ENCODE measurements at places on chromosomes 13 and 19.

DNA sequence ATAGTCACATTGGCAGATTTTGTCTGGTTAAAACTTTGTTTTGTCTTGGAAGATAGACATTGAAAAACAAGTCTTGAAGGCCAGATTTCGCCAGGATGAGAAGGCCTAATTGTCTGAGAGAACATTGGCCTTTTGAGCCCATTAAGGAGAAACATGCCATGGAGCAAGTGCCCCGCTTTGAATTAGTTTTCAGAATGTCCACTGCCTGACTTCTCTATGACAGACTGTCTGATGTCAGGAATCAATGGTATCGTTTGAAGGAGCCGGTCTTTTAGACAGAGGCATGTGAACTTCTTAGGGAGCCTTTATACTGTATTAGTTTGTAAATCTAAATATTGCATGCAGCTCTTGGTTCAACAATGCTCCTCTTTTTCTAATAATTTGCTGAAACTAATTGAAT, 155.9 kb downstream of the DLEU7 start:
- no peak for DNase-seq

- DNase-seq, result peak; percentile 59
These were observed 1.6 kb downstream of the MYH14 start for GRCh38 chr19:50204811-50205675.

DNA sequence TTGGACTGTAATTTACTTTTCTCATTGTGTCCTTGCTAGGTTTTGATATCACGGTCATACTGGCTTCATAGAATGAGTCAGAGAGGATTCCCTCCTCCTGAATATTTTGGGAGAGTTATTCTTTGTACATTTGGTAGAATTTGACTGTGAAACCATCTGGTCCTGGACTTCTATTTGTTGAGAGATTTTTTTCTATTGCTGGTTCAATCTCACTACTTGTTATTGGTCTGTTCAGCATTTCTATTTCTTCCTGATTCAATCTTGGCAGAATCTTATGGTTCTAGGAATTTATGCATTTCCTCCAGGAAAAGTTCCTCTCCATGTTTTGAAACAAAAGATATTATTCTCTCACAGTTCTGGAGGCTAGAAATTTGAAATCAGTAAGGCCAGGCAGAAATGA, 4.9 kb upstream of the CD33 start:
- no peak for DNase-seq

DNA sequence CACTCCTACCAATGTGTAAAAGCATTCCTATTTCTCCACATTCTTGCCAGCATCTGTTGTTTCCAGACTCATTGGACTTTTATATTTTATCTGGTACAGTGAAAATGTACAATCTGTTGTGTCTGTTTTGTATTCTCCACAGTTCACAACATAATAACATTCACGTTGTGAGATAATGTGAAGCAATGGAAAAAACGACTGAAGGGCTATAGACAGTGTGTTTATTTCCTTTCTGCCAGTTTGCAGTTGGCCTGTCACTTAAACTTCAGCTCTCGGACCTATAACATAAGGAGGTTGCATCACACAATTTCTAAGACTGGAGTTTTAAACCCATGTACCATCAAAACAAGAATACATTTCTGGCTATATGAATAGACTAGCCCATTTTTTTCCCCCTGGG, 965.5 kb upstream of the ATXN8OS start:
- no peak for DNase-seq

DNA sequence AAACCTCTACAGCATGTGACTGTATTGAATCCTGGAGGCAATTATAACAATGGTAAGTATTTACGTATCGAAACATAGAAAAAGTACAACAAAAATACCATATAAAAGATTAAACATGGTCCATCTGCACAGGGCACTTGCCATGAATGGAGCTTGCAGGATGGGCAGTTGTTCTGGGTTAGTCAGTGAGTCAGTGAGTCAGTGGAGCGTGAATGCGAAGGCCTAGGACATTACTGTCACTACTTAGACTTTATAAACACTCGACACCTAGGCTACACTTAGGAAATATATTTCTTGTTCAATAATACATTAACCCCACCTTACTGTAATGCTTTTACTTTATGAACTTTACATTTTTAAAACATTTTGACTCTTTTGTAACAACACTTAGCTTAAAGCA, 35.6 kb upstream of the TMTC4 start:
- DNase-seq, result no peak

GRCh38 chr19:4980838-4981680, 12.1 kb downstream of the KDM4B start:
- no peak for DNase-seq

DNA sequence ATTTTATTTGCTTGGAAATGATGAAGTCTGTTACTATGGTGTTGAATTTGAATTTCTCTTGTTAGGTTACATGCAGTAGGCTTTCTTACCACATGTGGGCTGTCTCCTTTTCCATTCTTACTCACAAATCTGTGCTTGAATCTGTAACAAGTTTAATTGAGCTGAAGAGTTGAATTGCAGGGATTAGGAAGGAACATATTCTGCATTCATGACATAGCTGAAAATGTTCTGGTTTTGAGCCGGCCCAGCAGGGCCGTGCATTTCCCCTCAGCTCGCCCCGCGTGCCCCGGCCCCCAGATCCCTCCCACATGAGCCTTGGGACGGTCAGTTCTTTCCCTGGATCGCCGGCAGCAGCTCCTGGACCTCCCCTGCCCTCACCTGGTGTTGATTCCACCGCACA, 28.1 kb downstream of the TFDP1 start:
- no peak for DNase-seq

- no peak for DNase-seq
These were observed 5.9 kb upstream of the NANOS2 start for GRCh38 chr19:45920458-45920857.

DNA sequence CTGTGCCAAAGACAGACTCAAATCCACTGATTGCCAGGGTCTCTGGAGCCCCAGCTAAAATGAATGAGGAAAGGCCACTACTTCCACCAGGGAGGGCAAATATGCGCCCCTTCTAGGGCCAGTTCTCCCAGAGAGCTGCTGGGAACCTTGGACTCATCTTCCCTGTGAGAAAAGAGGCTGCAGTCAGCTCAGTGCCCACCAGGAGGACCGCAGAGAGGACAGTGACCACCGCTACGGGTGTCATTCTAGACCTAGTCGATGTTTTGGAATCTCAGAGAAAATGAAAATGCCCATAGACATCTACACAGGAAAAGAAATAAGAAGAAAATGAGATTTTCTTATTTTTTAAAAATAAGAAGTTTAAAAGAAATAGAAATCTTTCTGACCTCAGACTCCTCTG, 235.1 kb downstream of the UQCRFS1 start:
- DNase-seq, result no peak

- DNase-seq, result no peak
These were observed 100.8 kb downstream of the TEX29 start for GRCh38 chr13:111421216-111421615.

DNA sequence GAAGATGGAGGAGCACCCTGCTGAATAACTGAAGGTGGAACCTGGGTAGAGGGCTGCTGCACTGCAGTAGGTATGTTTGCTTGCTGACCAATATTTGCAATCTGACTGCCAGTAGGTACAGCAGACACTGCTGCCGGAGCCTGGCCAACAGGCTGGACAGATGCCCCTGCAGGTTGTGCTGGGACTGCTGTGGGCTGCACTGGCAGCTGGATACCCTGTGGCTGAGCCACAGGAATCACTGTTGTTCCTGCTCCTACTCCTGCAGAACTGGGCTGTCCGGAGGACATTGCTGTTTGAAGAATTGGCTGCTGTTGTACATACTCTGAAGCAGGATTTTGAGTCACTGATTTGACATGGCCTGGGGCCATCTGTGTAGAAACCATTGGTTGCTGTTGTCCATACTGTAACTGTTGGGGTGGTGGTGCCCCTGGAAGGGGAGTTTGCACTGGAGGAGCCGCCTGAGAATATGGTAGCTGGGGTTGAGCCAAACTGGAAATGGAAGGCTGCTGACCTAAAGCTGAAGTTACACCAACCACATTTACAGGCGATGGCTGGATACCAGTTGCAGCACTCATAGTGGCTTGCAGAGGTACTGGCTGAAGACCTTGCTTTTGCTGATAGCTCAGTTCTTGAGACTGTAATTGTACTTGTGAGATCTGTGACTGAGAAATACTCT, 2.2 kb downstream of the TSC22D1 start:
- no peak for DNase-seq

DNA sequence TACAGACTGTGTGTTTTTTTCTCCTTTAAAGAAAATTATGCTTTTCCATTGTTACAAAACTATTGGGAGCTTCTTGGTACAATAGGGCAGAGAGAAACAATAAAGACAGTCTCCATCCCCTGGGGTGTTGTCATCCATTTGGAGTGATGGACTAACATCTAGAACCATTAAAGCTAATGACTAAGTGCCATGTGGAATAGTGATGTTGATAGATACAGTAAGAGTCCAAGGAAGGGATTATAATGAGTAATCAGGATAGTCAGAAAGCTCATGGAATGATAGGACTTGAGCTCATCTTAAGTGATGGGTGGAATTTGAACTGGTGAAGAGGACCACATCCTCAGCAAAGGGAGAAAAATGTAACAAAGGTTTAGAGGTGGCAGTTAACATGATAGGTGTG, 24.1 kb upstream of the FRY start:
- DNase-seq, result no peak

- DNase-seq, result no peak
These were observed 214.0 kb downstream of the ENOX1 start for GRCh38 chr13:43572656-43573360.

DNA sequence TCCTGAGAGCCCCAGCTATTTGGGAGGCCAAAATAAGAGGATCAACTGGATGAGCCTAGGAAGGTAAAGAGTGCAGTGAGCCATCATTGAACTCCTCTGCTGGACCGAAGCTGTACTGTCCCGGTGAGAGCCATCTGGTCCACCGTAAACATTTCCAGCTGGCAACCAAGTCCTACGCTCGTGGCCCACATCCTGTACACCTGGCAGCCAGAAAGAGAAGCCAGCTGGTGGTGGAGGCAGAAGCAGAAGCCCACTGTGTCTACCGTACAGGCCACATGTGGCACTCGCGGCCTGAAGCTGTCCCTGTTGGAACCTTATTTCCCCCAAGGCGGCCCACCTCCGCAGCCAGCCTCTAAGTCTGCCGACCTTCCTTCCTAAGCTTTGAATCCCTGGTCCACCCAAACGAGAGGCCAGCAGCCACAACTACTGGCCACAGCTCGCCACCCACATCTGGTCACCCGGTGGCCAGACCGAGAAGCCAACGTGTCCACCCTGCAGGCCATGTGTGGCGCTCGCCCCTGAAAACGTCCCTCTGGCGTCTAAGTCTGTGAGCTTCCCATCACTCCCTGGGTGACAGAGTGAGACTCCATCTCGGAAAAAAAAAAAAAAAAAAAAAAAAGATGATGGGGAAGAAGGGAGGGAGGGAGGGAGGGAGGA, 14.2 kb upstream of the ZNF91 start:
- no peak for DNase-seq

- no peak for DNase-seq
These were observed 16.3 kb upstream of the GTF3A start for GRCh38 chr13:27408074-27408473.

DNA sequence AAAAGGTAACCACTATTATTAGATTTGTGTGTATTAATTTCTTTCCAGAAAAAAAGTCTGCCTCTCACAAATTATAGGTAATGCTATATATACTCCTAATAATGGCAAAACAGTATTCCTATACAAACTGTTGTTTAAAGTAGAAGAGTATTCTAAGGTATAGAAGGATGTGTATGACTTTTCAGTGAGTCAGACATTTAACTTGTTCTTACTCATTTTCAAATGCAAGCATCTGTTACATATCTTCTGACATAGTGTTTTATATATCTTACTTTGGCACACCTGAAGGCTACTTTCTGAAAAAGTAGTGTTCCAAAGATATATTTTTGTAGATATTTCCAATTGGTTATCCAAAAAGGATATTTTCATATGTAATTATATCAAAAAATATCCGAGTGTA, 3.5 kb upstream of the SLITRK5 start:
- DNase-seq, result no peak

DNA sequence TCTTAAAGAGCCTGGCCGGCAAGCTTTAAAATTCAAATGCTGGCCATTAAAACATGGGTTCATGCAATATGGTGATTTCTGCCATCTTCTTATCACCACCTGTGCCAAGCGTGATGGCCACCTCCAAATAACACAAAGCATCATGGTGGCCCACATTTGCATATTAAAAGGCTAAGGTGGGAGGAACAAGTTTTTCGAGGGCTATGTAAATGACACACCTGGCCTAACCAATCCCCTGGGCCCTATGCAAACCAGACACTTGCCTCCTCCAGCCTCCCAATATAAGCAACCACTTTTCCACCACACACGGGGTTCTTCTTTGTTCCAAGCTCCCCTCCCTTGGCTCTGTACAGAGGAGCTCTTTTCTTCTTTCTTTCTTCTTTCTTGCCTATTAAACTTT, 14.4 kb downstream of the LILRB4 start:
- no peak for DNase-seq

DNA sequence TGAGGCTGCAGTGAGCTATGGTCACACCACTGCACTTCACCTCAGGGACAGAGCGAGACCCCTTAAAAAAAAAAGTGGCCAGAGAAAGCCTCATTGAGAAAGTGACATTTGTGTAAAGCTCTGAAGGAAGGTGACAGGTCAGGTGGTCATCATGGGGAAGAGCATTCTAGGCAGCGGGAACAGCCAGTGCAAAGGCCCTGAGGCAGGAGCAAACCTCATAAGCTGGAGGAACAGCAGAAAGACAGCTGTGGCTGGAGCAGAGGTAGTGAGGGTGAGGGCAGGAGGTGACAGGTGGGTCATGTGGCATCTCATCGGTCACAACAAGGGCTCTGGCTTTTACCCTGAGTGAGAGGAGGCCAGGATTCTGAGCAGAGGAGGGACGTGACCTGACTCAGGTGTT, 64.4 kb downstream of the RYR1 start:
- DNase-seq, result no peak

GRCh38 chr13:43579321-43579720, 207.5 kb downstream of the ENOX1 start:
- DNase-seq, result no peak

- no peak for DNase-seq
These were observed 20.3 kb downstream of the ZC3H4 start for GRCh38 chr19:47093254-47093653.

DNA sequence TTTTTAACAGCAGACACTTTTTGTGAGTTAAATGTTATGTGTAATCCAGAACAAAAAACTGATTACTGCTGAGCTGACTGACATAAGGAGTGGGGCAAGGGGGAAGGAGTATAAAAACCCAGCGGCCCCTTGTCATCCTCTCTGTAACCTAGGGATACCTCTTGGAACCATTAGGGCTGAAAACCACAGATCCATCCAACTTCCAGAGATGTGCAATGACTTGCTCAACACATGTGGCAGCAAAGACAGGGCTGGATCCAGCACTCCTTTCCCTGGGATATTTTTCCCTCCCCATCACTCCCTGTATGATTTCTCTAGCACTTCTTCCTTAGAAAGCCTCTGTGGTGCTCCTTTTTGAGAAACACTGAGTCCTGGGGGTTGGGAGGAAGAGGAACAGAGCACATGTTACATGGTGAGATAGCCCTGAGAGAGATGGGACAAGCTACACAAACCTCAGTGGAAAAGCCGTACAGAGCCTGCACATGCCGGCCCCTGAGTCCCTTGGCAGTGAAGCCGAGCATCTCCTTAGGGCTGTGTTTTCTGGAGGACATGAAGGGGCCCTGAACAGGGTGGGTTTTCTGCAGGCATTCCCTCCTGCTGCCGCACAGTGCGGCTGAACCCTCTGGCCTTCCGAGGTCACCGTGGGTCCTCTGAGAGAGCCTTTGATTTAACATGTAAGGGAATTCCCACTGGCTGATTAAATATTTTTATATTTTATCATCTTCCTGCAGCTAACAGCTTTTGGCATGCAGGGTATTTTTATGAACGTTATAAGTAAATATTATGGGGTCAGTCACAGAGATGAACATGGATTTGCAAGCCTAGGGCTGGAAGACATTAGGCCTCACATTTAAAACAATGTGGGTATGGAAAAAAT, 219.9 kb downstream of the COG6 start:
- DNase-seq, result no peak

- no peak for DNase-seq
These were observed 125.1 kb downstream of the NALCN start for GRCh38 chr13:101291206-101291605.

All from right kidney (tissue), 9 donors.